AG10803 (cell line): ENCODE measurements at places on chromosomes 4 and X.
A peak's percentile ranks its signal among the peaks of the same experiment; 100 is the strongest.

- no peak for DNase-seq
Measured at GRCh38 chr4:165828928-165829327, 44.1 kb upstream of the TLL1 start.

DNA sequence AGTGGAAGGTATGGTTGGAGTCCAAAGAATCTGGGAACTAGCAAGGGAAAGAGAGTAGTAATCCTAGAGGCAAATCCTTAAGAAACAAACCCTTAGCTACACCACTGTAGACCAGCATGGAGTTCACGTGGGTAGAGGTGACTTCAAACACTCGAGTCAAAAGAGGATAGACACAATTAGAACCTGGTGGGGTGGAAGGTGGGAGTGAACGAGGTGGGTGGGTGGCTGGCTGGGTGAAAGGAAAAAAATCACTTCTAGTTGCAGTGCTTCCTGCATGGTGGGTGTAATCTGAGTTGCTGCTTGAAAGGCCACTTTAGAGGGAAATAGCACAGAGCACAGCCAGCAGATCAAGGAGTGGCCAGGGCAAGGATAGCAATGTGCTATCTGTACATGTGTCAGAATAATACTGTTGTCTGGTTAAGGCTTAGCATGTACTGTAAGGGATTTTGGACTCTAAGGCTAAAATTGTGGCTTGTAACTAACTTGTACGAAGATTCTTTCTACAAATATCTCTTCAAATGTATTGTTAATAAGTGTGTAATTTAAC lies 356.2 kb downstream of the GRIA2 start:
- DNase-seq = no peak

GRCh38 chr4:90715242-90715641 lies 588.0 kb downstream of the CCSER1 start:
- no peak for DNase-seq

GRCh38 chr4:82293304-82293703 lies 80.5 kb downstream of the HNRNPD start:
- DNase-seq = no peak

- no peak for DNase-seq
Measured at GRCh38 chrX:1450361-1451161, 2.1 kb downstream of the ASMTL start.

GRCh38 chr4:71185037-71185436 lies 153.8 kb upstream of the SLC4A4 start:
- no peak for DNase-seq

- DNase-seq = peak; percentile 94
Measured at GRCh38 chr4:76767983-76768382, 130.0 kb downstream of the SOWAHB start.

GRCh38 chr4:19382993-19383756 lies 868.5 kb upstream of the SLIT2 start:
- DNase-seq = peak; percentile 88

GRCh38 chr4:158314756-158315487 lies 104.6 kb downstream of the TMEM144 start:
- DNase-seq = peak; percentile 99

GRCh38 chr4:54217642-54218495 lies 11.2 kb upstream of the PDGFRA start:
- peak; percentile 92 for DNase-seq

DNA sequence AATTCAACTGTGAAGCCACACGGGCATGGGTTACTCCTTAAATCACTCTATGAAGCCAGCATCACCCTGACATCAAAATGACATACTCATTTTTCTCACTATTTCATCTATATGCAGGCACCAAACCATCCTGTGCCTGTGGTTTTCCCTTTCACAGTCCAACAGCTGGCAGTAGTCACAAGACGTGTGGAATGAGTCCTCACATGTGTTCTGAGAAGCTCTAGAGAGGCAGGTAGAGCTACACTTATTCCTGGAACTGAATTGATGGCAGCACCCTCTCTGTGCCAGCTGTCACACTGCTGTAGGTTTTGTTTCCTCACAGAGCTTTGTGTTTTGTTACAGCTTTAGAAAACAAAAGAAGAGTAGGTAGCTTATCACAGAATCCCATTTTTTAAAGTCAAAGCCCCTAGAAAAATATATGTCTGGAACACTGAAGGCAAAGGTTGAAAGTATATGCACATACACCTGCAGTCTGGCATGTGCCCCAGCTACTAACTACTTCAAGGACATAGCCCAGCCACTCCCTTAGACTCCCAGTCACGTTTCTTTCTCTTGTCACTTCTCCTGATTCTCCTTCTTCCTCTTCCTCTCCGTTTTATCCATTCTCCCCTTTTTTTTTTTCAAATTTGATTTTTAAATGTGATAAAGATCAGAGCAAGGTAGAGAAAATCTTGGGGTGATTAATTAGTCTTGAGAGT lies 107.1 kb downstream of the ANXA10 start:
- DNase-seq = no peak

- DNase-seq = no peak
Measured at GRCh38 chr4:68874507-68874906, 58.7 kb downstream of the UGT2B10 start.

DNA sequence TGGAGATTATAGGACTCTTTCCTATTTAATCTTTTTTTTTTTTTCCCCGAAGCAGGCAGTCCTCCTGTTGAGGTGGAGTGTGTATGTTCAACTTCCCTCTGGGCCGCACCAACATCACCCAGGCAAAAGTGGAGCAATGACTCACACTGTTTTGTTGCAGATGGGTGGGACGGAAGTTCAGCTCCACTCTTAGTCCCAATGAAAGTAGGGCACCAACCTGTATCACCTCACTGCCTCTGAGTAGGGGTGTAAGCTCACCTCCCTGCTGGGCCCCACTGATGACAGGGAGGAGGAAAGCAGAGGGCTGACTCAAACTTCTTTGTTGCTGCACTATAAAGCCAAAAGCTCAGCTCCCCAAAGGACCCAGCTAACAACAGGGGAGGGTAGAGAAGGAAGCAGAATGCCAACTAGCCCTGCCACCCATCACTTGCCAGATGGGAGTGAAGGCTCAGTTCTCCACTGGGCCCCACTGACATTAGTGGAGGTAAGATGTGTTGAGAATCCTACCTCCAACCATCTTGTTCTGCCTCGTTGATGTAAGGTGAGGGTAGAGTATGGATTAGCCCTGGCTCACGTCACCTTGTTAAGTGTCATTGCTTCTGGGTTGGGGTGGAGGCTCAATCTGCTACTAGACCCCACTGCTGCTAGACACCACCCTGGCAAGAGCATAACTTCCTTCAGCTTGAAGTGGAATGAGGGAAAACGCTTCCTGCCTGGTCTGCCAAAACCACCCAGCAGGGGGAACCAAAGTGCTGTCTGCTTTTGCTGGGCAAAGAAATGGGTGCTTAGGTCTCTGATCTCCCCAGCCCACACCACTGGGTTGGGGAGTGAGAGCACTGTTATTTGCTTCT lies 14.1 kb downstream of the RPS6KA3 start:
- DNase-seq = peak; percentile 33

GRCh38 chrX:45696736-45697135 lies 496.1 kb upstream of the DIPK2B start:
- DNase-seq = no peak

DNA sequence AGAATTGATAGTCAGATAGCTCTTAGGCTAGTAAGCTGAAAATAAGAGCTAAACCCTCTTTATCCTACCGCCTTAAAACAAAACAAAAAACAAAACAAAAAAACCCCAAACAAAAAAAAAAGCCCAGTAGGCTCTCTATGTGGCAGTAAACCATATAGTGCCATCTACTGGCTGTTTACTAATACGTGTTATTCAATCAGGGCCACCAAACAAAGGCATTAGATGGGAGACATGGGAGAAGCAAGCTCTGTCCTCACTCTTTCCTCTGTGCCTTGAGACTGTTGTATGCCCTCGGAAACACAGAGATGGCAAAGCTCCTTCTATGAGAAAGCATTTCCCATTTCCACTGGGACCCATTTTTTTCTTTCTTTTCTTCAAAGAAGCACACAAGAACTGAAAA lies 148.8 kb upstream of the MID1 start:
- peak; percentile 54 for DNase-seq

DNA sequence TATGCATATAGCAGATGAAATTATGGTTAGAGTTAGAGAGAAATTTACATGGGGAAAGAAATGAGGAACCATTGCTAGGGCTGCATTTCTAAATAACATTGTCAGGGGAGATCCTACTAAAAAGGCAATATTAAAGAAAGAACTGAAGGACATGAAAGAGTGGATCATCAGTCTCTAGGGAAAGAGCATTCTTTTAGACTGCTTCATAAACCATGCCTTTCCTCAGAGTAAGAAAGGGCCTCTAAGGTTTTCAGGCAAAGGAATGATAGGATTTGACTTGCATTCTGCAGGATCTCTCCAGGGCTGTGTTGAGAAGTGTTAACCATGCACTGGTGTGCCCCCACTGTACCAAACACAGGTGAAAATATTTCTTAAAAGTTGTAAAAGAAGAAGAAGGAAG lies 385.4 kb upstream of the MAD2L1 start:
- peak; percentile 3 for DNase-seq

DNA sequence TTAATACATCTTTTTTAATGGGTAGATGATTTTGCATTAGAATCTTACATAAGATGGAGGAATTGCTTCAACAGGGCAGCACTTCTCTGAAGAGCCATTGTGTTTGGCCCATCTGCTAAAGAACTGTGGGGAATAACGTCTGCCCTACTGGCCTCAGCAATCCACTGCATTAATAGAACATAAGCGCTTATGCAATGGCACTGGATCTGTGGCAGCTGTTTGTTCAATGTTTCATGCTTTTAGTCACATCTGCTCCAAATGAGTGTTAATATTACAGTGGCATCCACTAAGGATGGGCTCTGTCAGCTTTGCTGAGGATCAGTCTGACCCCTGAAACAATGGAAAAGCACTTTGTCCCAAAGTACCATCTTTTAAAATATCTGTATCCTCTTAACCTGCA lies 279.0 kb upstream of the GK2 start:
- DNase-seq = no peak

- peak; percentile 44 for DNase-seq
Measured at GRCh38 chr4:28555866-28556265, 1695.2 kb downstream of the STIM2 start.

DNA sequence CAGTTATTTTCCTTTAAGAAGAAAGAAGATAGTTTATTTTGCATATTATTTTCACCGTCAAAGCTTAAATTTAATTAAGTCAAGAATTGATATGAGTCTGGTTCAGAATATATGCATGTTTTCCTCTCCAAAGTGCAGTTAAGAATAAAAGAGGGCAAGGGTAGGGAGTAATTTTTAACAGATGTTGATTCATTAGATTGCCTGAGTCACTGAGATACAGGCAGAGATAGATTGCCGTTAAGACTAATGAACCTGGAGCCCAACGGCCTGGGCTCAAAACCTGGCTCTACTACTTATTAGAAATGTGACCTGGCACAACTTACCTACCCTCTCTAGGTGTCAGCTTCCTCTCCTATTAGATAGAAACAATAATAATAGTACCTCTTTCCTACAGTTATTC lies 1037.4 kb upstream of the PABPC4L start:
- no peak for DNase-seq

GRCh38 chrX:55490974-55491373 lies 1.3 kb upstream of the USP51 start:
- no peak for DNase-seq

- peak; percentile 83 for DNase-seq
Measured at GRCh38 chrX:39848900-39849299, 248.9 kb downstream of the BCOR start.

GRCh38 chr4:168907119-168907698 lies 102.8 kb downstream of the CBR4 start:
- peak; percentile 72 for DNase-seq

DNA sequence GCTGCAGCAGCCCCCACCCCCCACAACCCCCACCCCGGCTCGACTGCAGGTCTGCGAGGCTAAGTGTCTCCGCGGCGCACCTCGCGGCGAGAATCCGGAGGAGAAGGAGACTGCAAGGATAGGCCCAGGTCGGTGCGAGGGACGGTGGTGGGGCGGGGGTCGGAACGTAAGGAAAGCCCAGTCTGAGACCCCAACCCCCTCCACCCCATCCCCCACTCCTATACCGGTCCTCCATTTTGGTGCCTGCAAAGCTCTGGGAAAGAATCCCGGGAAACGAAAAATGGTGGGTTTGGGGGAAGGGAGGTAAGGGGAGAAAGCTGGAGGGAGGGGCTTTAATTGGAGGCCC lies 614 bp downstream of the BEX3 start:
- DNase-seq = no peak

DNA sequence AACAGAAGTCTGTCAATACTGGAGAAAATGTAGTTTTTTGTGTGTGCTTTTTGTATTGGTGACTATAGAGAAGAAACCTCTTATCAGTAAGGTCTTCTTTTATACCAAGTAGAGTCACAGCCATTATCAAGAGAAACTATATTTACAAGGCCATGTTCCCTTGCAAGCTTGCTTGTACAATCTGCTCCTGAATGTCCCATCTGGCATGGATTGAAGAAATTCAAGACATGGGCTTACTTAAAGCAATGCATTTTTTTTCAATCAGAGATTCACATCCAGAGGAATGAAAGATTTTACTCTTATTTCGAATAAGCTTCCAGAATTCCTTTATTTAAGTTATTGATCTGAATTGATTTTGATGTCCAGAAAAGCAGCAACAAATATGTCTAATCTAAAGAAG lies 537.3 kb upstream of the RPS6KA3 start:
- no peak for DNase-seq

- DNase-seq = no peak
Measured at GRCh38 chr4:152691761-152692160, 12.0 kb upstream of the TMEM154 start.

GRCh38 chr4:6031846-6032245 lies 13.6 kb upstream of the C4orf50 start:
- DNase-seq = no peak

GRCh38 chr4:135718019-135718418 lies 1516.4 kb upstream of the PABPC4L start:
- no peak for DNase-seq

GRCh38 chr4:170079981-170080380 lies 9.8 kb downstream of the AADAT start:
- DNase-seq = peak; percentile 6

DNA sequence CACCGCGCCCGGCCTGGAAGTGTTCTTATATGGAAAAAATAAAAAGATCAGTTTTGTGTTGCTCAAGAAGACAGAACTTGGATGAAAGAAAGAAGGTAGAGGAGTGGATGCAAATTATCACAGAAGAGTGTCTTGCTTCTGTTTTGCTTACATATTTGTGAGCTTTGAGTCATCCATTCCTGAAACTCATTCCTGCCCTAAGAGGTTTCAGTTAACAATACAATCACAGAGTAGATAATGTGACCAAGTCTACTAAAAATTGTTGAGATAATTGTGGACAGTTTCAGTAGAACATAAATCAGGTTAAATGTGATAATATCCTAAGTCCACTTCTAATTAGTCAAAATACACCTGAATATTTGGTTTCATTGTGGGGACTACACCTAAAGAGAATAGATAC lies 26.4 kb upstream of the LRCH2 start:
- DNase-seq = peak; percentile 49
